ENCODE measurements at places on chromosomes 2 and 18. TPM values are rescaled to one million over a fixed set of nuclear protein-coding genes. Genes with fewer than 3 reads are reported as not detected.

PSTPIP2 gene
- total RNA-seq, result 0.34 TPM

WDR54 gene
- 81.6 TPM for total RNA-seq

KLHL41 gene
- 0.15 TPM for total RNA-seq

CHRND gene
- total RNA-seq, result not detected

IGFBP5 gene
- 0.13 TPM for total RNA-seq

CXCR1 gene
- not detected for total RNA-seq

NLRC4 gene
- total RNA-seq, result not detected

FSIP2 gene
- total RNA-seq, result not detected

PLEK gene
- total RNA-seq, result not detected

LIMS3 gene
- not detected for total RNA-seq

ZNF385B gene
- not detected for total RNA-seq

MLPH gene
- total RNA-seq, result 326 TPM

Measured in A549 treated with ZK216348 at 1 μM for 4 hours (cell line).